ENCODE measurements at places on chromosomes 5 and 9.

DNA sequence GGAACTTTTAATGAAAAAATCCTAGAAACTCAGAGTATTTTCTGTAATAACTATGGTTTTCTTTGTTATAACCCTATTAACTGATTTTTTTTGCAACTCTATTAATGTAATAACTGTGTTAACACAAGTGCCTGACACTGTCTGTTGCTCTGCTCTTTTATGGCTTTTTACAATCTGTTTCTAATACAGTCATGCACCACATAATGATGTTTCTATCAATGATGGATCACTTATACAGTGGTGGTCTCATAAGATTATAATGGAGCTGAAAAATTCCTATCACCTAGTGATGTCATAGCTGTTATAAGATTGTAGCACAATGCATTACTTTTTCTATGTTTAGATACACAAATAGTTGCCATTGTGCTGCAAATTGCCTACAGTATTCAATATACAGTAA lies 123.1 kb upstream of the SV2C start:
- DNase-seq: no peak

GRCh38 chr5:74575741-74576538 lies 64.6 kb downstream of the ENC1 start:
- no peak for DNase-seq

- no peak for DNase-seq
These were observed 4.7 kb downstream of the PDLIM4 start for GRCh38 chr5:132261881-132262845.

DNA sequence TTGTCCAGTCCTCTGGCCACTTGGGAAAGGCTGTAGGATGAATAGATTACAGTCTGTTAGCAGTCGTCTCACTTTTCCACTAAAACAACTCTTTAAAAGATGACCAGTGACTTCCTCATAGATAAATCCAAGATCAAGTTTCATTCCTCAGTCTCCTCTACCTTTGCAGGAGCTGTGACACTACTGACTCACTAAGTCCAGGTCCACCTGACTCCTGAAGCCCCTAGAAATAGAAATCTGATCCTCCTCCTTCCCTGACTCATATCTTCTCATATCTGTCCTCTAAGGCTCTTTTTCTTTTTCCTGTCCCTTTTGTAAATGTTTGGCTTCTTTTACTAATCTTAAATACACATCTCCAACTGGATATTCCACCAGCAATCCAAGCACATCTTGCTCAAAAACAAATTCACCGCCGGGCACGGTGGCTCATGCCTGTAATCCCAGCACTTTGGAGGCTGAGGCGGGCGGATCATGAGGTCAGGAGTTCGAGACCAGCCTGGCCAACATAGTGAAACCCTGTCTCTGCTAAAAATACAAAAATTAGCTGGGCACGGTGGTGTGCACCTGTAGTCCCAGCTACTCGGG lies 2.6 kb downstream of the CCDC125 start:
- DNase-seq: no peak

- DNase-seq: no peak
These were observed 6.5 kb downstream of the RORB start for GRCh38 chr9:74503666-74504065.

DNA sequence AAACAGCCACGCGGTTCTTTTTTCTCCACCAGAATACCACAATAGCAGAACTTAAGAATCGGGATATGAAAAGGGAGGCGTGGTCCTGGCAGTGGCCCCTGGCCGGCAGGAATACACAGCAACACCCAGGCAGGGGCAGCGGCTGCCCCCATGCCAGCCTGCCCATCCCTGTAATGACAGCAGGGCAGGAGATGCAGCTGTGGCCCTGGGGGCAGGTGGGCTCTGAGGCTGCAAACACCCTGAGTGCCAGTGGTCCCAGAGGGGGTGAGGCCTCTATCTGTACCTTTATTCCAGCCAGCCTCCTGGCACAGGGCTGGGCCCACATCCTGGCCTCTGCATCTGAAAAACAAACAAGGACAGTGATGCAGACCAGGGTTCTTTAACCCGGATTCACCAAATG lies 12.4 kb downstream of the DIPK1B start:
- DNase-seq: no peak

DNA sequence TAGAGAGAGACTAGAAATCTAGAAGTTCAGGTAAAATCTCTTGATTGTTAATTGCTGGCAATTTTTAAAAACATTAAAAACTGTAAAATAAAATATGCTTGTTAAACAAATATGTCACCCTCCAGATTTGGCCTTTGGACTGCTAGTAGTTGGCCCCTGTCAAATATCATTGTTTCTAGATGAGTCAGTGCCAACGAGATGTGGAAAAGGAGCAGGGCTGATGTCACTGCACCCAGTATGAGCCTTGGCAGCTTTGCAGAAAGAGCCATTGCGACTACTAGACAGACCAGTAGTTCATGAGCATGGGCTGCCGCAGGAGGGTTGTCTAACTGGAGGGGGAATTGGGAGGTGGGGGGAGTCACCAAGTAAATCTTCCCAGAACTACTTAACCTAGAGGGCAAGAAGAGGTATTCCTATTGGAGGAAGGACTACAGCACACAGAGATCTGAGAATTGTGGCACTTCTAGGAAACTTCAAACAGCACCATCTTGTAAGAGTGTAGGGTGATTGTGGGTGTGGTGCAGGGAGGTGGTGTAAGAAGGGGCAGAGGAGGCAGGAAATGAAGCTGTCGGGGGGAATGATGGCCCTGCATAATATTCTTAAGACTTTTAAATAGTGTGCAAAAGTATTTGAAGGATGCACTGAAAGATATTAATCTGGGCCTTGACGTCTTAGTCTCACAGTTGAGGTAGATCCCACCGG lies 7.1 kb upstream of the DOCK2 start:
- DNase-seq: no peak

- DNase-seq: no peak
These were observed 131.5 kb upstream of the GRHPR start for GRCh38 chr9:37290940-37291485.

DNA sequence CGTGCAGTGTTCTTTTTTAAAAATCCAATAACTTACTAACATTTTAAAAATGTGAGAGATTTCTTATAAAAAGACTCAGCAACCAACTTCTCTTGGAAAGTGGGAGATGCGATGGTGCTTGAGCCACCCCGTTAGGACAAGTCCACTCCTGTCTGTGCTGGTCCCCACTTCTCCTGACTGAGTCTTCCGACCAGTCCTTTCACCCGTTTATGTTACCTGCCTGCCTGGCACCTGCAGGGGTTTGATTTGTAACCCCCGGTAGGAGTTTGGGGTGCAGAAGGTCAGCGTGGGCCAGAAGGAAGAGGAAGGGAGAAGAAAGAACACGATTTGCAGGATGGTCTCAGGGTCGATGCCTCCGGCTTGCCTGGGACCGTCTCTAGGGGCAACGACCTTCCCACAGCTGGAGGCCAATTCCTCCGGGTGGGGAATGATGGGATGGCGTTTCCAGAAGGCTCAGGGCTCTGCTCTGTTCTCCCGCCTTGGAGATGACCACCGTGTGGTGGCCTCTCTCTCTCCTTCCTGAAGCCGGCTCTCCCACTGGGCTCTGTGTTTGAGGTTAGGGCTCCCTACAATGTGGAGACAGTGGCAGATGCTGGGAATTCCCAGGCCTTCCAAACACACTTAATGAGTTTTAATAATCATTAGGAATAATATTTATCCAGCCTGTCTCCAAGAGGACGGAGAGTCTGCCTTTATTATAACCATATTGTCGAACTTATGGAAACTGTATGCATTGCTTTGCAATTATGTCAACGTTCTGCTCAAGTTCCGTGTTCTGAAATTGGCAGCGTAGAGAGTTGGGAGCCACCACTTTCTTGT lies 14.8 kb downstream of the COL27A1 start:
- no peak for DNase-seq

- no peak for DNase-seq
These were observed 93.4 kb downstream of the KCNIP1 start for GRCh38 chr5:170597109-170597751.

- no peak for DNase-seq
These were observed 1.7 kb upstream of the HRCT1 start for GRCh38 chr9:35904338-35904737.

- no peak for DNase-seq
These were observed 2.0 kb downstream of the PITX1 start for GRCh38 chr5:135031813-135032694.

- no peak for DNase-seq
These were observed 21.8 kb upstream of the BARX1 start for GRCh38 chr9:93976973-93977372.

- DNase-seq: no peak
These were observed 19.1 kb downstream of the PTGS1 start for GRCh38 chr9:122389799-122390481.

- no peak for DNase-seq
These were observed 45.2 kb upstream of the ANKRD31 start for GRCh38 chr5:75281716-75282465.

- no peak for DNase-seq
These were observed 26.2 kb downstream of the ARL14EPL start for GRCh38 chr5:116058346-116058936.

DNA sequence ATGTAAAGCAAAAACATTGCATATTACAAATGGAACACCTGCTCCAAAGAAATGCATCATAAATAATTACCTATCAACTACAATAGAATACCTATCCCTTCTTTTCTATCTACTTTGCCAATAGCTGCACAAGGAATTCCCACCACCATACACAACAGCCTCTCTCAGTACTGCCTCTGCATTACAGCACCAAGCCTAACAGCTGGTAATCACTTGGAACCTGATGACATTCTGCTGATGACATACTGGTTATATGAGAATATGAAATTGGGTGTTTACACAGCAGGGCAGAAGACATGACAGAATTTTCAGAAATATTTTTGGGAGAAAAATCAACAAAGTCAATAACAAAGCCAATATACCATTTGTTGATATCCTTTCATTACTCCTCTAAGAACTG lies 43.2 kb downstream of the PSMB7 start:
- no peak for DNase-seq

DNA sequence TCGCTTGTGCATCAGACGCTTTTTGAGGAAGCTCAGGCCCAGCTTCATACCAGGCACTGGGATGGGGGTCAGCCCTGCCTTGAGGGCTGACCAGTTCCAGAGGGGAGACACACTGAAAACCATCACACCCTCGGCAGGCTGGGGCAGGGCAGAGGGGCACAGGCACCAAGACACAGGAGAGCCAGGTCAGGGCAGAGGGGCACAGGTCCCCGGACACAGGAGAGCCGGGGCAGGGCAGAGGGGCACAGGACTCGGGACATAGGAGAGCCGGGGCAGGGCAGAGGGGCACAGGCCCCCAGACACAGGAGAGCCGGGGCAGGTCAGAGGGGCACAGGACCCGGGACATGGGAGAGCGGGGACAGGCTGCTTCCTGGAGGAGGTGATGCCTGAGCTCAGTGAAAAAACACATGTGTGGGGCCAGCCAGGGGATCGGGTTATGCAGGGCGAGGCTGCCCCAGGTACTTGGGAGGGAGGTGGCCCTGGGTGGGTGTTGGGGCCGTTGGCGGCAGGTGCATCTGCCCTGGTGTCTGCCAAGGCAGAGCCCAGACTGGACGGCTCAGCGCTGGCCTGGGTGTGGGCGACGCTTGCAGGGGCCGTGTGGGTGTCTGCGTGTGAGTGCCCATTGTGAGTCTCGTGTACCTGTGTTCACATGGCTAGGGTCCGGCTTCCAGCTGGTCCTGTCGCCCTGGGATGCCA lies 15.1 kb upstream of the SLC2A6 start:
- no peak for DNase-seq

- DNase-seq: no peak
These were observed at the start of gene BARX1 for GRCh38 chr9:93955111-93955980. Gene BARX1 (minus strand): TSS chr9:93955355. CDS start chr9:93955146, 209 bp downstream.

- DNase-seq: no peak
These were observed 517.0 kb downstream of the GADD45G start for GRCh38 chr9:90121762-90122161.

- DNase-seq: peak; percentile 87
These were observed at the start of gene FNBP1 for GRCh38 chr9:130042885-130043653. Gene FNBP1 (minus strand): TSS chr9:130043189. CDS start chr9:130042975, 214 bp downstream.

DNA sequence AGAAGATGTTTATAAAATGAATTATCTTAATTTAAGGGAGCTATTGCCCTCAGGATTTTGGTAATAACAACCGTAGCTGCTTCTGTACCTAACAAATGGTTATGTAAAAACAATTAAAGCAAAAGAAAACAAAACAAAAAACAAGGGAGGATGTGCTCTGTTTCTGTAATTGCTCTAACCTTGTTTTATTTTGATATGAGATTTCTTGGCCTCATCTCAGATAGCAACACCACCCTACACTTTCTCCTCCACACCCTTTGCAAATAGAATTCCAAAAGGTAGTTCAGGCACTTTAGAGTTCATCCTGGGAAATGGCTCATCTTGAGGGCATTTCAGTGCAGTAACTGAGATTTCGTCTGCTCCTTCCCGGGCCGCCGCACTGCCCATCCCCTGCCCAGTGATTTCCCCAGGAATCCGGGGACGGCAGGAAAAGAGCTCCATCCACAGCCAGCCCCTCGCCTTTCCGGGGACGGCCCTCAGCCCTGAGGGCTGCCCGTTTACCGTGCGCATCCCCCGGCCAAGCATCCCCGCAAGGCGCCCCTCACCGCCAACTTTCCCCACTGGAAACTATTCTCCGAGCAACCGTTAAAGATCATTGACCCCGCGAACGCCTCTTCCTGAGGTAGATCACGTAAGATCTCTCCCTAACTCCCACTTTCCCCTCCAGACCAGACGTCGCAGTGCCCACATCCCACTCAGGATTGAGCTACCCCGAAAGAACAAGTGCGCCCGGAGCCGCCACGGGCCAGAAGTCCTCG lies 1.2 kb downstream of the FNBP1 start:
- no peak for DNase-seq

DNA sequence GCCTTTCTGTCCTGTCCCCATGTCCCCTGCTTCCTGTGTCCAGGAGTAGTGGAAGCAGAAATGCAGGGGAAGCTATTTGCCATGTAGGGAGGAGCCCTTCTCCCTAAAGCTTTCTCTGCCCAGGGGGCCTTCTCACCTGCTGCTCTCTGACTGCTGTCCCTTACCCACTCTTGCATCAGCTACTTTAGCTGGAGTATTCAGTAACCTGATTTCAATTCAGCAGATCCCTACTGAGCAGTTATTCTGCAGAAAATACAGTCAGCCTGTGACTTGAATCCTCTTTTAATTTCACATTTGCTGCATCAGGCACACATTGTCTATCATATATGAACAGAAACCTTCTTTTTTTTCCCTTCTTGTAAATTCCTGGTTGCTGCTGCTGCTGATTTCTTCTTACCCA lies 90.4 kb downstream of the MVB12B start:
- no peak for DNase-seq

DNA sequence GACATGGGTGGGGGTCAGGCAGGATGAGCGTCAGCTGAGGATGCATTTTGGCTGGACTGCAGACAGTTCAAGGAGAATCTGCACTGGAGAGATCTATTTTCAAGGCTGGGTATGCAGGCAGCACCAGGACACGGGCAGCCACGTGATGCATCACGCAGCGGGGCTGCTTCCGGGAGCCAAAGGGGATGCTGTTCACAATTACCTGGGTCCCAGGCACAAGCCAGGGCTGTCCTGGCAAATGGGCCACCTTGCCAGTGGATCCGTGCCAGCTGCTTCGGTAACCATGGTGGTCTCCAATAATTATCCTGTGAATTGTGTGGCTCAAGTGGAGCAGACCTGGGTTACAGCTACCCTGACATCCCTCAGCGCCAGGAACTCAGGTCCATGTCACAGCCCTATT lies 17.5 kb downstream of the DBH start:
- no peak for DNase-seq
